ENCODE measurements at places on chromosomes 5 and 9. TPM values are rescaled to one million over a fixed set of nuclear protein-coding genes. Genes with fewer than 3 reads are reported as not detected.

TRIP13 gene
- total RNA-seq, result 70.6 TPM

IL4 gene
- total RNA-seq, result not detected

SLC44A1 gene
- total RNA-seq, result 23.0 TPM

TMEM167A gene
- total RNA-seq, result 70.2 TPM

ZFP2 gene
- 0.06 TPM for total RNA-seq

PCDHGB5 gene
- 2.4 TPM for total RNA-seq

PAX5 gene
- 0.01 TPM for total RNA-seq

TMEM174 gene
- not detected for total RNA-seq

SDHA gene
- 121 TPM for total RNA-seq

OR1Q1 gene
- total RNA-seq, result not detected

All from A549 treated with Hydrocortisone at 1 μM for 4 hours (cell line).